ENCODE measurements at places on chromosomes 1 and 21. TPM values are rescaled to one million over a fixed set of nuclear protein-coding genes. Genes with fewer than 3 reads are reported as not detected.

AKT3 gene
- total RNA-seq = 44.0 TPM

GRCh38 chr21:22900490-22900889 is 1902.3 kb downstream of the NCAM2 start:
- no peaks in the 10 kb centered on the region for H3K27me3 ChIP-seq
- H3K4me3 ChIP-seq = no peak overlapping the region
- no peaks in the 10 kb centered on the region for H3K4me1 ChIP-seq
- DNase-seq = no peak
- H3K36me3 ChIP-seq = no peaks in the 10 kb centered on the region

GRCh38 chr1:160781186-160781766 is 14.7 kb upstream of the LY9 start:
- no peak overlapping the region for H3K27ac ChIP-seq
- no peak overlapping the region for H3K4me3 ChIP-seq
- DNase-seq = no peak
- H3K36me3 ChIP-seq = no peaks in the 10 kb centered on the region
- H3K4me1 ChIP-seq = peaks cover 22% of the 10 kb centered on the region

TGFB2 gene
- not detected for total RNA-seq

- H3K4me3 ChIP-seq = no peak overlapping the region
- DNase-seq = no peak
- H3K27ac ChIP-seq = no peak overlapping the region
- peaks cover 16% of the 10 kb centered on the region for H3K27me3 ChIP-seq
Observed at GRCh38 chr1:41282679-41283317, 40.7 kb upstream of the SCMH1 start.
